ENCODE measurements at places on chromosomes 5 and 9. TPM values are rescaled to one million over a fixed set of nuclear protein-coding genes. Genes with fewer than 3 reads are reported as not detected.

DNA sequence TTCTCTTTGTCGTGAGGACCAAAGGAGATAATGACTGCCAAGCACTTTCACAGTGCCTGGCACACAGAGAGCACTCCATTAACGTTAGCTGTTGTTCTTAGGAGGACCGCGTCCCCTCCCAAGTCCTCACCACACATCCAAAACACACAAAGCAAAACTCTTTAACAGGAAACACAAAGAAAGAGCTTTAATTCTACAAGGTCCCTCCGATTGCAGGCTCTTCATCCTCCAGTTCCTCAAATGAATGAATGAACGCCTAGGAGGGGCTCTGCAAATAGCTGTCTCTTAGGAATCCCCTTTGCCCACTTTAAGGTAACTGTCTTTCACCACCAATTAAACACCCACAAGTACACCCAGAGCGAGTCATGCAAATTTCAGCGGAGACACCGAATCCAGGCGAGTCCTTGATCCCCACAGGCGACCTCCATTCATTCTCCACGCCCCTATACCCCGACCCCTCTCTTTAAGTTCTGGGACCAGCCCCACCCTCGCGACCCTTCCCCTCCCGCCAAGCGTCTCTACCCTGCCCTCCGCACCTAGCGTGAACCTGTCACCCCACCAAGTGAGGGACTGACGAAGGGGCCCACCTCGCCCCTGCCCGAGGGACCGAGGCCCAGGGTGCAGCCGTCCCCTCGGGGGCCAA is 644 bp downstream of the TSC1 start:
- no peak for DNase-seq
- H3K4me1 ChIP-seq = peaks cover 16% of the 10 kb centered on the region
- H3K27ac ChIP-seq = peak overlapping the region; percentile 81
- H3K4me3 ChIP-seq = peak overlapping the region; percentile 96
- H3K27me3 ChIP-seq = peaks cover 2% of the 10 kb centered on the region

- DNase-seq = no peak
- no peak within 1 kb of the TSS for H3K27ac ChIP-seq
- no peaks in the 10 kb centered on the region for H3K36me3 ChIP-seq
- no peaks in the 10 kb centered on the region for H3K4me1 ChIP-seq
Observed at GRCh38 chr5:115962239-115962564, at the start of gene LVRN. Gene LVRN (plus strand): TSS chr5:115962475. CDS start chr5:115962618, 143 bp downstream.

GRCh38 chr9:135521608-135522095 is 412 bp downstream of the LCN1 start:
- no peak overlapping the region for H3K4me3 ChIP-seq
- peaks cover 12% of the 10 kb centered on the region for H3K27me3 ChIP-seq
- H3K4me1 ChIP-seq = no peaks in the 10 kb centered on the region
- no peaks in the 10 kb centered on the region for H3K36me3 ChIP-seq
- H3K27ac ChIP-seq = no peak overlapping the region
- DNase-seq = no peak

GRCh38 chr9:126435626-126436025 is 109.0 kb downstream of the MVB12B start:
- peaks cover 24% of the 10 kb centered on the region for H3K27me3 ChIP-seq
- H3K4me3 ChIP-seq = no peak overlapping the region
- no peak for DNase-seq
- peaks cover 7% of the 10 kb centered on the region for H3K4me1 ChIP-seq

DNA sequence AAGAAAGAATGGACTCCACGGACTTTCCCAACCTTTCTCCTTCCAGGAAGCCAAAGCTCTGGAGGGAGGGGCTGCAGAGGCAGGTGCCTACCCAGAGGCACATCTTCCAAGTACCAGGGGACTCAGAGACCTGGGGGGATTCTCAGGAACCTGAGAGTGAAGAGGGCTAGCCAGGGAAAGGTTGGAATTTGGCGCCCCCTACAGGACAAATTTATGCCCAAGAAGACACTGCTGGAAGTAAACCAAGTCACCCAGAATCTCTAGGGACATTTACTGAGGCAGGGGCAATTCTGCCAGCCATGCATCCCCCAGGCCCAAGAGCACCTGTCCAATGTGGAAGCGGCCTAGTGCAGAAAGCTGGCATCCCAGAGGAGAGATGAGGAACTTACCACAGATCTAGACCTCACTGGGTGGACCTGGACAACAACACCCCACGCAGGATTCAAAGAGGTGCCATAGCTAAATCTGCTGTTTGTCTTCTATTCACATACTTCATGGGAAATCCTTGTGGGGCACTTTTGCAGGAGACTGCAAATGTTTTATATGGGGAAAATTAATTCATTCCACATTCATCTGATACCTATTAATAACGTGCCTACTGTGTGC is 25.9 kb upstream of the IDNK start:
- no peaks in the 10 kb centered on the region for H3K4me1 ChIP-seq
- DNase-seq = peak; percentile 81
- no peaks in the 10 kb centered on the region for H3K27me3 ChIP-seq

DNA sequence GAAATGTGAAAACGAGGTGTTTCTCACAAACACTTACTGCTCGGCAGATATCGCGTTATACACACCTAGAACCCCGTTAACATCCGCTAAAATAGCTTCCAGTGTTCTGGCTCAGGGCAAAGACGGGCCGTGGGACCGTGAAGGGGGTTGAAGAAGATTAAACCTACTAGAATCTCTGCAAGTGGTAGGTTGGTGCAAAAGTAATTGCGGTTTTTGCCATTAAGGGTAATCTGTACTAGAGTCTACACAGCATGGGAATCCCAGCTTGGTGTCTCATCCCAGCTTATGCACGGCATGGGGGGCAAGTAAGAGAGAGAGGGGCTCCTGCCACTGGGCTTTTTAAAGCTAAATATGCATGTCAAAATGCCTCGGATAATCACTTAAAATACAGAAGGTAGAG is 43.9 kb downstream of the HRH2 start:
- peaks cover 42% of the 10 kb centered on the region for H3K36me3 ChIP-seq
- H3K4me3 ChIP-seq = no peak overlapping the region
- no peaks in the 10 kb centered on the region for H3K27me3 ChIP-seq
- peak overlapping the region; percentile 3 for H3K27ac ChIP-seq
- DNase-seq = no peak

DNA sequence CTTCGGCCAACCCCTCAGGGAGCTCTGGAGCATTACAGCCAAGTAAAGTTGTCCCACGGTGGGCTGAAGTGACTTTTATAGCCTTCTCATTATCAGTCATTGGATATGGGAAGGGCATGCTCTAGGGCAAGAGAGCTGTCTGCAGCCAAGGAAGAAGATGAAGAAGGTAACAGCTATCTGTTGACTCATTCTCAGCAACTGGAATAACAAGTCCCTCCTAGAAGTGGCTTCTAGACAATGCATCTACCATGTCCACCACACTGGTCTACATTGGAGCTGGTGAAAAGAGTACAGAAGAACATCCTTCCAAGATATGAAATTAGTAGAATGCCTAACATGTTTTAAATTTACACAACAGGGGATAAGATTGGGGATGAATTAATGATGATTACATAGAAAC is 524.2 kb downstream of the ACTL7B start:
- no peak overlapping the region for H3K4me3 ChIP-seq
- no peak overlapping the region for H3K27ac ChIP-seq
- H3K27me3 ChIP-seq = no peaks in the 10 kb centered on the region
- DNase-seq = no peak
- H3K4me1 ChIP-seq = no peaks in the 10 kb centered on the region

The PCDHA11 gene
- total RNA-seq = not detected

The CDH9 gene
- total RNA-seq = not detected

The PRR16 gene
- not detected for total RNA-seq

The XPA gene
- total RNA-seq = 8.9 TPM

The GABRA6 gene
- total RNA-seq = not detected

Data from activated CD4-positive, alpha-beta T cell treated with anti-CD3 and anti-CD28 coated beads, Interleukin-2, amount 10 ng/mL, durations not matched to agents 24 days and 14 days (primary cell).